H1 (cell line): ENCODE measurements at places on chromosomes 7 and 10. TPM values are rescaled to one million over a fixed set of nuclear protein-coding genes. Genes with fewer than 3 reads are reported as not detected.

SPDYE1 gene
- total RNA-seq: not detected in 2 replicates

NPTX2 gene
- 14.0 and 18.4 TPM in 2 replicates for total RNA-seq

ADARB2 gene
- total RNA-seq: 2.7 and 2.8 TPM in 2 replicates

TMEM168 gene
- 9.9 and 11.1 TPM in 2 replicates for total RNA-seq

TLL2 gene
- total RNA-seq: 3.0 and 3.2 TPM in 2 replicates

CALML3 gene
- total RNA-seq: not detected in 2 replicates

SPAM1 gene
- not detected in 2 replicates for total RNA-seq

POP7 gene
- total RNA-seq: 92.5 and 96.7 TPM in 2 replicates

GPER1 gene
- 0.24 and 0.52 TPM in 2 replicates for total RNA-seq

RADIL gene
- total RNA-seq: 5.0 and 5.4 TPM in 2 replicates

SNCG gene
- total RNA-seq: 4.4 and 4.8 TPM in 2 replicates

GIMAP8 gene
- not detected in 2 replicates for total RNA-seq

DGKI gene
- 0.71 and 0.84 TPM in 2 replicates for total RNA-seq

DNA sequence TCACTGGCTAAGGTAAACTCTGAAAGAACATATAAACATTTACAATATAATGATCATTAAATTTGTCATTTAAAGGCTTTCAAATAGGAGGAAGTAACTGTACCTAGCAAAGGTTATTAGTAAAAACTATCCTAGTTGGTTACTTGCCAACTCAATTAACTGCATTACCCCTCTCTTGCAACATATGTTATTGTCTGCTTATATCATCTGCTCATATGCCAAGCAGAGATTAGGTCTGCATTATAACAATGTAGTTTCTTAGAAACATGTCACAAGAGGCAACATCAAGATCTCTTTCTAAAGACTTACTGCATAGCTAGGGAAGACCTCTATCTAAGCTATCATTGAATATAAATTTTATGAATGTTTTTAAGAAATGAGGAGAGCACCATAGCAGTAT is 132.5 kb downstream of the RELN start:
- DNase-seq: no peak

- no peak for DNase-seq
Observed at GRCh38 chr10:89363729-89364442, 14.0 kb upstream of the IFIT1B start.

GRCh38 chr10:67520924-67521520 is 175.0 kb downstream of the CTNNA3 start:
- no peak for DNase-seq

DNA sequence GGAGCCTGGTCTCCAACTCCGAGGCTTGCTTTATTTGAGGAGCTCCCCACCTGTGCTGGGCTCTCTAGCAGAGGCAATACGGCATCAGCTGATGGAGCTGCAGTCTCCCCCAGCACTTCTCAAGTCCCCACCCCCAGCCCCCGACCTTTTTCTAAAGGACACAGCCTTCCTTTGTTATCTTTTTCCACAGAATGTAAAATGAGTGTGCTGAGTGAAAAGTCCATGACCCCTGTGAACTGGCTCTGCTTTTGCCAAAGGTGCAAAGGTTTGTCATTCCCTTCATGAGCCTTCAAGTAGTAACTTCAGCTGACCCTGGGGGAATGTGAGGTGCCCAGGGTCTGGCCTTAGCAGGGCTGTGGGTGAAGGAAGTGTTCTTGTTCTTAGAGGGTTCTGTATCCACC is 25.5 kb downstream of the LRRC4 start:
- no peak for DNase-seq

GRCh38 chr10:51363415-51363814 is 289.1 kb downstream of the PRKG1 start:
- no peak for DNase-seq

DNA sequence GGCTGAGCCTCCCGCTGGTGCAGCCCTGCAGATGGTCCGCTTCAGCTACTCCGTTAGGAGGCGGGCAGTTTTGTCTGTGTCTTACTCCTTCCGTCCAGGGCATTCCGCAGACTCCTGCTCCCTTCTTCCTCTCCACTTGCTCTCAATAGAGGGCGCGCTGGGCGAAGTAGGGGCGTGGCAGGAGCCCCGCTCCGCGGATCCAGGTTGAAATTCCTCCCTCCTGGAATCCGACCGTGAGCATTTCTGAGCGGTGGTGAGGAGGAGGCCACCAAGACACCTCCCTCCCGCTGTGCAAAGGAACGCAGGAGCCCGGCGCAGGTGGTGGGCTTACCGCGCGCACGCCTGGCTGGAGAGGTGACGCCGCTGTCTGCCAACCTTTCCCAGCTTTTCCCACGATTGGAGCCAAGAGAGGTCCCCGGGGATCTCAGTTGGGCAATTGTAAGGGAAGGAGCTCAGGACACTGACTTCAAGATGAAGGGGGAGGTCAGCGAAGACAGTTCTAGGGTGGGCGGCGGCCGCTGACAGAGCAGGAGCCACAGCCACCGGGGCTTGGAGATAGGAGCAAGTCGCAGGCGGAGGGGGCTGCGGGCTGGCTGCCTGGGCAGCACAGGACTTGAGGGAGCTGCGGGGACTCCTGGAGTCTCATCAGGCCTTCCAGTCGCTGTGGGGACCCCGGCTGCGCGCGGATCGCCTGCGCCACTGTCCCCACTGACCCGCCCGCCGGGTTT is 1011.3 kb downstream of the XPNPEP1 start:
- DNase-seq: peak; percentile 64

- DNase-seq: no peak
Observed at GRCh38 chr7:4561795-4562194, 120.3 kb upstream of the FOXK1 start.

- DNase-seq: no peak
Observed at GRCh38 chr10:132740588-132740987, 45.4 kb downstream of the NKX6-2 start.

DNA sequence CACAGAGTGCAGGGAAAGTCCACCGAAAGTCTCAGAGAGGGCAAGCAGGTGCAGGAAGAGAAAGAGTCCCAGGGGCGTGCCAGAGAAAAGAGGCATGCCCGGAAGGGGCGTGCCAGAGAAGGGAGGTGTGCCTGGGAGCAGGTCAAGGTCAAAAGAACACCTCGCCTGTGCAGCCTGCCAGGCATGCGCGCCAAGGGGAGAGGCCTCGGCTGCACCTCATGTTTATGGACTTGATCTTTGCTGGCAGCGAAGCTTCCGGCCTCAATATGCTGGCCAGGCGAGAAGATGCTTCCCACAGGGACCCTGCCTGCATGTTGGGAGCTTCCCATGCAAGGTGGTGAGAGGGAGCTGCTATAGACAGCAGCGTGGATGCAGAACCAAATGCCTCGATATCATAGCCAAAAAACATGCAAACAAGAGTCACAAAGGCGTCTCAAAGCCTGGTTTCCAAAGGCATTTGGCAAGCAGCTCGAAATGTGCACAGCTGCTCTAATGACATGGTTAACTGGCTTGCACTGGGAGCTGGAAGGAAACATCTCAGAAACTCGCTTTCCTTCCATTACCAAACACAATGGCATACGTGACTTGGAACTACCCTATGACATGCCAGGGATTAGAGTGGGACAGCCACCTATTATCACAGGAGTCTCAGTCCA is 192.5 kb upstream of the PPP2R2D start:
- no peak for DNase-seq

DNA sequence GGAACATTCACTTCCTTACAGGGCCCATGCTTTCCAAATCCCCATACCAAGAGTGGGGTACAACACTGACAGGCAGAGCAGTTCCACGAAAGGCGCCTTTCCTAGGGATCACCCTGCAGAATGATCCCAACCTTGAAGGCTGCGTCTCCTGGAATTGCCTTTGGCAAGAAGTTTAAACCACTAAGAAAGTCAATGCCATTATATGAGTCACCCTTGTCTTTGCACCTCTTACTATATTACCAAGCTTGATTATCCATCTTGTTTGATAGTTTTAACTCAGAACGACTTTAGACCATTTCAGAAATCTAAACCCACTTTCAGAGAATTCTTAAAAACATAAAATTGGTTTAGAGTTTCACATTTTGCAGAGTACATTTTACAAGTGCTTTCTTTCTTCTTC is 282.1 kb downstream of the ARHGAP12 start:
- DNase-seq: no peak

DNA sequence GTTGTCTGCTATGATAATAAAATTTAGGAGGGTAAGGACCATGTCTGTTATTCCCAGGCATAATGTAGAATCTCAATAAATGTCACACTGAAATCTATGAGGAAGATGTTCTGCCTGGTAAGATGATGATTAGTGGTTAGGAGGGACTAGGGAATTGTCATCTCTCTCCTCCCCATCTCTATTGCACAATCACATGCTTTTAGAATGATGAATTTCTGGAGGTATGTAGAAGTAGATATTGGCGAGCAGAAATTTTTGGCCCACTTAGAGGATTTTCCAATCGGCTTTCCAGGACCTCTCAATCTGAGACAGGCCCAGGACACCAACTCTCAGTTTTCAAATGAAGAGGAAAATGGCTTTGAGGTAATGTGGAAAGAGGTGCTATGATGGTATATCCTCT is 2.0 kb upstream of the PITX3 start:
- DNase-seq: no peak

DNA sequence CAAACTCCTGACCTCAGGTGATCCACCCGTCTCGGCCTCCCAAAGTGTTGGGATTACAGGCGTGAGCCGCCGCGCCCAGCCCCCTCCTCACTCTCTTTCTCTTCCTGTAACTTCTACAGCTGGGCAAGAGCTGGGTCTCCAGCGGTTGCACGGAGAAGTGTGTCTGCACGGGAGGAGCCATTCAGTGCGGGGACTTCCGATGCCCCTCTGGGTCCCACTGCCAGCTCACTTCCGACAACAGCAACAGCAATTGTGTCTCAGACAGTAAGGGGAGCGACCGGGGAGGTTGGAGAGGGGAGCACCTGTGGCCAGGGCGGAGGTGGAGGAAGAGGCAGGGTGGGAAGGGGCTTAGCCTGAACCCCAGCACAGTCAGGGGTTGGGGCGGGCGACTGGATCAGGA is 41.4 kb downstream of the EPHB4 start:
- DNase-seq: no peak

- DNase-seq: no peak
Observed at GRCh38 chr10:132282667-132283603, 24.8 kb downstream of the STK32C start.

- DNase-seq: no peak
Observed at GRCh38 chr7:44211126-44211675, 10.4 kb downstream of the YKT6 start.

DNA sequence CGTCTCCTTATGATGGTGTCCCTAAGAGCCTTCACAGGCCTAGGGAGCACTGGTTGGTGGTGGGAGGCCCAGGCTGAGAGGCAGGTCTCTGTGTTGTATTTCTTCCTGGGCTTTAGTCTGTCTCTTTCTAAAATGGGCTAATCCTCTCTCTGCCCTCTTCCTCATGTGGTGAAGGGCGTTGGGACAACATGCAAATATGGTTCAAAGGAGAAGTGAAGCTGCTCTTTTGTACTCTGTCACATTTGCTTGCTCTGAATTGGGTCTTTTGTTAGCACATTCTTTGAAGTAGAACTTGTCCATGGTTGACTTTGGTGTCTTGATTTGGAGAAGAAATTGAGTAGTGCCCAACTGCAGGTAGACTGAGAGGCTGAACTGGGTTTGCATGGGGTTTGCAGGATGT is 814 bp downstream of the HK1 start:
- DNase-seq: no peak

DNA sequence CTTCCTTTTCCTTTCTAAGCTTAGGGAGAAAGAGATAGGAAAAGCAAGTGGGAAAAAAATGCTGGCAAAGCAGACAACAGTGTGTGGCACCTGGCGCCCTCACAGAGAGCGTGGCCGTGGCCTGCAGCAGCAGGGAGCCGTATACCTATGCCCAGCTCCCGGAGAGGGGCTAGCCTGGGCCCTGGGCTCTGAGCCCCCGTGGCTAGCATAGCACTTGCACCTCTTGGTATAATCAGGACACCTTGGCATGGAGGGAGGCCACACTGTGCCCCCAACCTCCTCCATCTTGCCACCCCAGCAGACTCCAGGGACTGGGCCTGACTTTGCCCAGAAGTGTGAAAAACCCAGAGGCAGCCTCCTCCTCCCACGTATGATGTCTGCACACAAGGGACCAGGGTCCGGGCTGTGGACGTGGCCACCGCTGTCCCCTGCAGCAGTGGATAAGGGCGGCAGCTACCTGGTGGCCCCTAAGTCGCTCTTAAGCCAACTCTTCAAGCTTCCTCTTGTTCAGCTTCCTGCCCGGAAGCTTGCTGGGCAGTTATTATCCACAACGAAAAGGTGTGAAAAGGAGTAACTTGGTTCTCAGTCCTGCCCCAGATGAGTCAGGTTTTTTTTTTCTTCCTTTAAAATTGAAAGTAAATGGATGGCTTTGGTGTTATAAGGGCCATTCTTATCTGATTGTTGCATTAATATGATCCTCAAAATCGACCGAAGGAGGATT is 249.1 kb upstream of the PITRM1 start:
- DNase-seq: no peak

GRCh38 chr10:86365346-86366032 is 1.1 kb downstream of the GRID1 start:
- no peak for DNase-seq

- no peak for DNase-seq
Observed at GRCh38 chr10:102400598-102401341, 5.3 kb downstream of the NFKB2 start.

DNA sequence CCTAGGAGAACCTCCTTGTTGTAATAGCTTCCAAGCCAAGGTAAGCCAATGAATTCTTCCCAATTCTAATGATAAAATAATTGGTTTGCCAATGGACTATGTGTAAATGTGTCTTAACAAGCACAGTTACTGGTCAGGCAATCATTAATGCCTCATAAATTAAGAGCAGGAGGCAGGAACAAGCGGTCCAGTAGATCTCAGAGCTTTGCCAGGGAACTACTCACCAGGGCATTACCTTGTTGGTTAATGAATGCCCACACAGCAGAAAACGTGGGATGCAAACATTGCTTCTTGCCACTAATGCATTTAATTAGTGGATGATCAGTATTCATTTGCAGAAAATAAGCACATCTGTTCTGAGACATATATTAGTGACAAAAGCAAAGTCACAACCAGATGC is 26.7 kb upstream of the ZNF800 start:
- DNase-seq: no peak

- no peak for DNase-seq
Observed at GRCh38 chr7:50145226-50145625, 52.2 kb upstream of the ZPBP start.

GRCh38 chr7:20435305-20435704 is 104.6 kb downstream of the ITGB8 start:
- no peak for DNase-seq

GRCh38 chr10:77180794-77181193 is 456.8 kb downstream of the KCNMA1 start:
- no peak for DNase-seq

- no peak for DNase-seq
Observed at GRCh38 chr10:114374053-114374791, 30.1 kb downstream of the AFAP1L2 start.

- DNase-seq: no peak
Observed at GRCh38 chr7:109354000-109354399, 784.3 kb downstream of the DNAJB9 start.

- no peak for DNase-seq
Observed at GRCh38 chr10:71126432-71126831, 85.9 kb upstream of the UNC5B start.

- DNase-seq: no peak
Observed at GRCh38 chr10:69389827-69390490, 26.8 kb downstream of the TACR2 start.

DNA sequence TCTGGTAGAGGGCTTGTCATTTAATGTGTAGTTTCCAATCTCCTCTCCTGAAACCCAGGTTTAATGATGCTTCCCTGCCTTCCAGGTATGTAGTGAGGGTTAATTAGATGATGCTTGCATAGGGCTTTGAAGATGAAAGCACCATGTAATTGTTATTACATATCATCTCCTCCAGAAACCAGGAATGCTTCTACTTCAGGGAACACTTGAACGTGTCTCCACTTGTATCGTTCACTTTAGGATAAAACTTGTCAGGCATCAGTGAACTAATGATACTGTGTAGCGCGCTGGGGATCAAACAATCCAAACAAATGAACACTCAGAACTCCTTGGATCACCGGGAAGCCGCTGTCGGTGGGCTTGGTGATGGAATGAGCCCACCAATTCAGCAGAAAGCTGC is 260.9 kb upstream of the FZD8 start:
- no peak for DNase-seq
